ENCODE measurements at places on chromosomes 11 and 22.
A peak's percentile ranks its signal among the peaks of the same experiment; 100 is the strongest.

DNA sequence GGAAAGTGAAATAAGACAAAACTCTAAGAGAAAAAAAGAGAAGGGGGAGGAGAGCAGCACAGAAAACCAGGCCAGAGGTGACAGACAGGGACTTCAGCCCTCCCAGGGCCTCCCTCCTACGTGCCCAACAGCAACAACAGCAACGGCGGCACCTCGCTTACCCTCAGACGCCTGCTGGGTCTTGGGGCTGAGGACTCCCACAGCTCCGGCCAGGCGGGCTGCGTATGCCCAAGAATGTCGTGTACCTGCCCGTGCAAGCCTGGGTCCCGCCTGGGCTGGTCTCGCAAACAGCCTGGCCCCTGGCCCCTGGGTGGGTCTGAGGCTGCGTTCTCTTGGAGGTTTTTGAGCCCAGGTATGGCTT lies 30.5 kb downstream of the ARAP1 start:
- no peak for DNase-seq

- DNase-seq: peak; percentile 75
Measured at GRCh38 chr22:39316440-39317083, 2.9 kb downstream of the RPL3 start.

GRCh38 chr22:36232715-36233401 lies 6.5 kb downstream of the APOL2 start:
- no peak for DNase-seq

DNA sequence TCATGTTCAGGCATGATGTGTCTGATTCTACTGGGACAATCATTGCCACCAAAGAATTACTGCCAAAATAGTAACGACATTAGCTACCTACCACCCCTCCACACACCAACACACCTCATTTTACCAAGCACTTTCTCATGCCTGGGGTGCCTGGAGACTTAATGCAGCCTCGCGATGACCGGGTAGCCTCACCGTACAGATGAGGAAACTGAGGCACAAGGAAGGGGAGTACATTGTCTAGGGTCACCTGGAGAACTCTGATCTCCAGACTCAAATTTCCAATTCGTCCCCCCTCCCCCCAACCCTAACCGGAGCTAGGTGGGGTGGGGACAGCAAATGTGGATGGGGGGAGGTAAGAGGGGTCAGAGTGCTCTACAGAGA lies 2.7 kb upstream of the RTN4RL2 start:
- DNase-seq: no peak

- DNase-seq: no peak
Measured at GRCh38 chr11:115411120-115411519, 93.1 kb downstream of the CADM1 start.

GRCh38 chr11:102111787-102112508 lies 1.7 kb downstream of the YAP1 start:
- peak; percentile 53 for DNase-seq

GRCh38 chr11:134678744-134679143 lies 266.7 kb upstream of the B3GAT1 start:
- peak; percentile 10 for DNase-seq

DNA sequence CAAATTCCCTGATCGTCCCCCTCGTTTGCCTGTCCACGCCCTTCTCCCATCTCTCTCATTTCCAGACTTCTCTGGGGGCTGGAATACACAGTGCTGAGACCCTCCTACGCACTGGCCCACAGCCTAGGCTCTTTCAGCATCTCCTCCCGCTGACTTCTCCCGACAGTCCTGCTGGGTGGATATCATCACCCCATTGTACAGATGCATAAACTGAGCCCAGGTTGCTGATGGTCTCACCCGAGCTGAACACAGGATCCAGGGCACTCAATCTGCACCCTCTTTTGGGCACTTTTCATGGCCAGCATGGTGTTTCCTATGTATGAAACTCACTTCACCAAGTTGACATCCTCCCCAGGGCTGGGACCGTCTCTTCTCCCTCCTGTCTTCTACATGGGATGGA lies 31.7 kb upstream of the PICK1 start:
- DNase-seq: no peak

- DNase-seq: no peak
Measured at GRCh38 chr22:45090497-45090910, 73.2 kb upstream of the NUP50 start.

GRCh38 chr11:11313426-11313825 lies 39.6 kb downstream of the CSNK2A3 start:
- DNase-seq: no peak

GRCh38 chr11:110513846-110514437 lies 84.2 kb downstream of the FDX1 start:
- DNase-seq: no peak

DNA sequence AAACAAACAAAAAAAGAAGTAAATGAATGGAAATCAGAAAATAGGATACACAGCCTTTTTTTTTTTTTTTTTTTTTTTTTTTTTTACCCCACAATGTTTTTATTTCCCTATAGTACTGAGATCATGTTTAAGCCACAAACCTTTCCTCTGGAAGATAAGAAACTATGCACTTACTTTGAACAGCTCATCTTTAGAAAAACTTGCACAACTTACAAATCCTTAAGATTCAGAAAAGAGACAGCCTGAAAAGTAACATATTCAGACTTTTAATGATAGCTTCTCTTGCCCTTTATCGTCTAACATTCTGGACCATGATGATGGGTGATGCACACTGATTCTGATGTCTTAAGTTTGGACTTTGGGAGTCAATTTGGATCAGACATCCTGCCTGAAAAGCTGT lies 80.3 kb downstream of the TNRC6B start:
- DNase-seq: no peak

GRCh38 chr11:111878385-111878848 lies 548 bp downstream of the FDXACB1 start:
- no peak for DNase-seq

DNA sequence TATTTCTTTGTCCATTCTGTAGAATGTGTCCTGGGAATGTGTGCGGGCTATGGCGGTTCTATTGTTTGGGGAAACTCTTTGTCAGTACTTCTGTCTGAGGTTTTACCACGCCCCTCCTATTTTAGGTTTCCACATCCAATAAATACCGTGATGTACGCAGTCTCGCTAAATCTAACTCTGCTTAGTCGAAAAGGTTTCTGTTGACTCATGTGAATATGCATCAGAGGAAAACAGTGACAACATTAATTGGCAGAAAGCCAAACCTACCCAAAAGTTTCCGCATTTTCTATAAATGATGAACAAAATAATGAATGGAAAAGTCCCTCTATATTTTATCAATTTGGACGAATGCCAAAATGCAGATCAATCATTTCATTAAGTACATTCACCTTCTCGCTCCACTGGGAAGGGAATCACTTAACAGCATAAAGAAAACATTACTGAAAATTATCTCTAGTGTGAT lies 143.4 kb downstream of the MAML2 start:
- no peak for DNase-seq

GRCh38 chr22:37439347-37439746 lies 12.1 kb upstream of the ELFN2 start:
- no peak for DNase-seq

Measured in lower leg skin (tissue), 4 donors.